ENCODE measurements at places on chromosomes 3 and 15. TPM values are rescaled to one million over a fixed set of nuclear protein-coding genes. Genes with fewer than 3 reads are reported as not detected.

GRCh38 chr3:127156338-127157050 lies 36.4 kb upstream of the PRR23E start:
- DNase-seq: no peak

- no peak for DNase-seq
Observed at GRCh38 chr3:182967218-182968204, 12.8 kb downstream of the DCUN1D1 start.

GRCh38 chr15:58484791-58485600 lies 53.2 kb downstream of the LIPC start:
- no peak for DNase-seq

DNA sequence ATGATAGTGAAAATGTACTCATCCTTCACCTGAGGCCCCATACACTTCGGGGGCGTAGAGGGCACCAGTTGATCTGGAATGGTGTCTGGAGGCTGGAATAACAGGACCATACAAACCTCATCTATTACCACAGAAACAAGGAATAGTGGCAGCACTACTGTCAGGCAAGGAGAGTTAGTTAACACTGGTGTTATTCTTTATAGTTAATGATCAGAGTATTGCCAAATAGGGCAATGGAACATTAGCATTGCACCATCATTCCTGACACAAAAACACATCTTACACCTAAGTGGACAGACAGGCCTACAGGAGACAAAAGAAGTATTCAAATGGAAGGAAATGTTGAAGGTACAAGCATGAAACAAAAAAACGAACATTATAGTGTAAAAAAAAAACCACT lies 137.0 kb upstream of the UBP1 start:
- DNase-seq: no peak

DNA sequence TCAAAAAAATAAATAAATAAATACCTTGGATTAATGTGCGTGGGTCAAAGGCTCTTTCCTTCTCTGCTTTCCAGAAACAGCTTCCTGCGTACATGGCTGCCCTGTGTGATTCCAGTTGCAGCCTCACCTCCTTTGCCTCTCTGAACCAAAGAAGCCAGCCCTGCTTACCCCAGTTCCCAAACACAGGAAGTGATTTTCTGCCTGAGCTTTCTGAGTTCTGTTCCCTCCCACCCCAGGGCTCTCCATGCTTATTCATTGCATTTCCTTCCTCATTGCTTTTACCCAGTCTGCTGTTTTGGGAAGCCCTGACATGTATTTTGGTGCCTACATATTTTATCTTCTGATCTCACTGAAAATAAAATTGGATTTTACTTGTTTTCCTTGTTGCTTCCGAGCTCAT lies 15.4 kb downstream of the ZSCAN2 start:
- DNase-seq: peak; percentile 41

GRCh38 chr3:121819236-121819635 lies 15.6 kb downstream of the IQCB1 start:
- DNase-seq: no peak

DNA sequence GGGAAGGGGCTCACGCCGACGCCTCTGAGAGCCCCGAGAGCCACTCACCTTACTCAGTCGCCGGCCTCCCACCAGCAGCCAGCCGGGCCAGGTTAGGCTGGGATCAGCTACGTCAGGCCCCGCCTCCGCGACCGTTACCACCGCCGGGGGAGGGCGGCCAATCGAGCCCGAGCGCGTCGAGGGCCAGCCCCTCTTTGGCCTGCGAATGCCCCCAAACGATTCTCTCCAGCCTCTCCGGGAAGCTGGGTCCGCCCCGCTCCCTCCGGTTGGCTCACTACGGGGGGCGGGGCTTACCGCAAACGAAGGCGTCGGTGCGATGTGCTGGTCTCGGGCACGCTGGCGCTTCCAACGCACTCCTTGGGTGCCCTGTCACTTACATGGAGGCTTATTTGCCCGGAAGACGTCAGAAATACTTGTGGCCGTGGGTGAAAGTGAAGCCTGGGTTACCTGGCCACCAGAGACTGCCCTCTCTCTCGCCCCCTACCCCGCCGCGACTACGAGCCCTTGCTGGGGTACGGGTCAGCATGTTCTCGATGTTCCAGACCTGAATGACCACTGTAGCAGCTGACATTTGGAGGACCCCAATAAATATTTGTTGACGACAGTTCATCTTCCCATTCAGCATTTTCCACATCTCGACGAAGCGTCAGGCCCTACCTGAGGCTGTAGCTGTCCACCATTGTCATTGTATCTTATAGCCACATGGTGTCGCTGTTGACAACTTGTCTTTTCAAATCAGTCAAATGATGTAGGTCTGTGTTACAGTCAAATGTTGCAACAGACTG lies at the start of gene CEP70:
TSS of gene CEP70 (minus strand) at position 111 of the 785 bp plus-strand sequence. CDS start 21,333 bp downstream, outside the sequence.
- DNase-seq: peak; percentile 98

DNA sequence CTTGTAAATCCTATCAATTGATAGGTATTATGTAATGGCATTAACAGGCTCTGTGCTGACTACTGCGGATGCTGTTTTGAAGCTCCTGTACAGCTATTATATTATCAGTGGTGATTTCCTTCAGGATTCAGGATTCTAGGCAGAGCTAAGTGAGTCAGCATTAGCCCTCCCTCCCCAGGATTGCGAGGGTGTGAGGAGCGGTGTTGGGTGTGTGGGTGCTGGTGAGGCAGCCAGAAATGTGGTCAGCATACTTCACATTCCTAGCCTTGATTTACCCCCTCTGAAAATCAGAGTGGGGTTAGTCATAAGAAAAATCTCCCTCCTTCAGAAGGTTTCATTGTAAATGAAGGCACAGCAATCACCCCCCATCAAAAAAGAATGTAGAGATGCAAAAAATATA lies 72.5 kb downstream of the SNTN start:
- no peak for DNase-seq

- peak; percentile 66 for DNase-seq
Observed at GRCh38 chr3:66432767-66433521, 67.9 kb downstream of the LRIG1 start.

DNA sequence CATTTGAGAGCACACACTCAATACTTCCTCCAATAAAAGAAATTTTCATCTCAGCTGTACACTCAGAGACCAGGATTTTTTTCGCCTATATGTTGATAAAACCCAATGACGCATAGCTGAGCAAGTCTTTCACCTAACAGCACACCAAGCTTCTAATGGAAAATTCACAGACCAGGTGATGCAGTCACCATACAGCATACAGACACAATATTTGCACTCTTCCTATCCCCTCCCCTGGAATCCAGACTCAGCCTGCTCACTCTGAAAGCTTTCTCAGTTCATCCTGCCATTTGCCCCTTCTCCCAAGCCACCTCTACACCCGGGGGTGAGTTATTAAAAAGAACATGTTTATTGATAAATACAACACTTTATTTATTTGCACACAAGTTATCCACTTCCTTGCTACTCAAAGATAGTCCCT lies 1.7 kb downstream of the TBC1D5 start:
- no peak for DNase-seq

DNA sequence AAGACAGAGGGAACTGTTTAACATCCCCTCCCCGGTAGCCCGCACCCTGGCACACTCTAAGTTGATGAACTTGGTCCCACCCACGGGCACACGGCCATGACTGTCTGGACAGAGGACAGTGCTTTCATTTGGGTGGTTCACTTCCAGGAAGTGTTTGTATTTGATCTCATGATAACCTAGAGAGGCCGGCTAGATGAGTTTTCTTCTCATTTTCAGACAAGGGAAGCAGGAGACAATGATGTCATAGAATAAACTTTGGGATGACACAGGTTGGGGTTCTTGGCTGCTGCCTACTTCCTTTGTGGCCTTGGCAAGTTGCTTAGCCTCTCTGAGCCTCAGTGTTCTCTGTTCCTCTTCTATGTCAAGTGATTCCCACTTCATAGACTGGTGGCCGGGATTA lies 16.1 kb upstream of the LYSMD4 start:
- DNase-seq: peak; percentile 56

- no peak for DNase-seq
Observed at GRCh38 chr3:101870138-101870537, 20.8 kb downstream of the NFKBIZ start.

GRCh38 chr15:39885099-39885777 lies 34.8 kb downstream of the GPR176 start:
- no peak for DNase-seq

- no peak for DNase-seq
Observed at GRCh38 chr3:56379723-56380287, 88.5 kb downstream of the ERC2 start.

The XCR1 gene
- total RNA-seq: not detected

The RLBP1 gene
- total RNA-seq: not detected

The C3orf22 gene
- not detected for total RNA-seq

The LSM3 gene
- 13.4 TPM for total RNA-seq

The ISL2 gene
- total RNA-seq: 3.0 TPM

The SLC35G2 gene
- 3.4 TPM for total RNA-seq

The C3orf62 gene
- 3.1 TPM for total RNA-seq

The P4HTM gene
- total RNA-seq: 35.0 TPM
